Suprapubic skin (tissue), 4 donors: ENCODE measurements at places on chromosomes 11 and 22. TPM values are rescaled to one million over a fixed set of nuclear protein-coding genes. Genes with fewer than 3 reads are reported as not detected.

The TRIM49 gene
- total RNA-seq, result not detected

The ZMAT5 gene
- 22.0 TPM for total RNA-seq

The FADS2 gene
- total RNA-seq, result 130 TPM

The ZPR1 gene
- 25.4 TPM for total RNA-seq

The WBP2NL gene
- total RNA-seq, result 9.5 TPM

The PKDREJ gene
- total RNA-seq, result not detected

The CYP2D6 gene
- total RNA-seq, result 1.8 TPM

The TSPO gene
- 761 TPM for total RNA-seq

The NECTIN1 gene
- total RNA-seq, result 173 TPM

The H19 gene
- total RNA-seq, result 45.5 TPM

The TALDO1 gene
- total RNA-seq, result 197 TPM

The OOSP2 gene
- not detected for total RNA-seq

The SLC37A2 gene
- total RNA-seq, result 124 TPM

The GAL3ST1 gene
- 1.8 TPM for total RNA-seq

The DNAJB7 gene
- total RNA-seq, result not detected

The C11orf52 gene
- 10.4 TPM for total RNA-seq

The MUC6 gene
- total RNA-seq, result 0.04 TPM

The PLAAT3 gene
- total RNA-seq, result 10.2 TPM

The TIMM10 gene
- 40.8 TPM for total RNA-seq

The SMIM35 gene
- total RNA-seq, result not detected

The PATE2 gene
- not detected for total RNA-seq

The CNGA4 gene
- not detected for total RNA-seq

The FGF19 gene
- not detected for total RNA-seq

The OR10A4 gene
- total RNA-seq, result not detected

The C1QTNF4 gene
- total RNA-seq, result 0.76 TPM

The SLC16A8 gene
- not detected for total RNA-seq

The CNTF gene
- 3.0 TPM for total RNA-seq

The MUC2 gene
- total RNA-seq, result 0.05 TPM

The TBX1 gene
- 4.4 TPM for total RNA-seq

The VPS11 gene
- total RNA-seq, result 57.2 TPM

The CCDC188 gene
- 0.34 TPM for total RNA-seq

The DGAT2 gene
- 182 TPM for total RNA-seq

The SLN gene
- total RNA-seq, result not detected

The HIRA gene
- total RNA-seq, result 20.0 TPM

The MYEOV gene
- total RNA-seq, result 18.1 TPM

The SNX15 gene
- total RNA-seq, result 24.4 TPM

The SPDYC gene
- not detected for total RNA-seq

The RFPL3 gene
- total RNA-seq, result not detected

The RASSF10 gene
- 22.0 TPM for total RNA-seq

The MIOX gene
- not detected for total RNA-seq

The SCUBE2 gene
- 36.0 TPM for total RNA-seq

The TMEM134 gene
- total RNA-seq, result 376 TPM

The ROBO4 gene
- 2.5 TPM for total RNA-seq

The OR4D5 gene
- total RNA-seq, result not detected

The DDTL gene
- not detected for total RNA-seq

The RNF214 gene
- 22.9 TPM for total RNA-seq

The MN1 gene
- 5.8 TPM for total RNA-seq

The OR51B2 gene
- not detected for total RNA-seq
